Frontal cortex (tissue), 4 donors: ENCODE measurements at places on chromosomes 4 and X. TPM values are rescaled to one million over a fixed set of nuclear protein-coding genes. Genes with fewer than 3 reads are reported as not detected.

- DNase-seq = no peak
Measured at GRCh38 chr4:119005928-119006460, 117.3 kb downstream of the SYNPO2 start.

MAGEB6B gene
- total RNA-seq = not detected

PLAC8 gene
- total RNA-seq = 0.41 TPM

GRCh38 chrX:23228950-23229448 lies 105.7 kb upstream of the PTCHD1 start:
- no peak for DNase-seq

DNA sequence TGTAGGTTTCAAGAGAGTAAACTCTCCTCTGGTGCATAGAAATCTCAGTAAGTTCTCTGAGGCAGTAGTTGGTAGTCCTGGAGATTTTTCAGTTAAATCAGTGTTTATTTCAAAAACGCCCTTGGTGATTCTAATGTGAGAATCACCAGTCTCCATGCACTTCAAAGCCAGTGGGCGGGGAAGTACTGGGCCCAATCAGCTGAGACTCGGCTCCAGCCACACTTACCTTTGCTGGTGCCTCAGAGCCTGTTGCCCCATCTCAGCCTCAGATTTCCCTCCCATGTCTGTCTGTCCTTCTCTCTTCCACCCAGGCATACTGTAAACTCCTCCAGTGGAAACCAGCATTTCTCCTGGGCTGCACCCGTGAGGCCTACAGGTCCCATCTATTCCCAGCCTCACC lies 7.4 kb upstream of the MGST2 start:
- DNase-seq = no peak

DNA sequence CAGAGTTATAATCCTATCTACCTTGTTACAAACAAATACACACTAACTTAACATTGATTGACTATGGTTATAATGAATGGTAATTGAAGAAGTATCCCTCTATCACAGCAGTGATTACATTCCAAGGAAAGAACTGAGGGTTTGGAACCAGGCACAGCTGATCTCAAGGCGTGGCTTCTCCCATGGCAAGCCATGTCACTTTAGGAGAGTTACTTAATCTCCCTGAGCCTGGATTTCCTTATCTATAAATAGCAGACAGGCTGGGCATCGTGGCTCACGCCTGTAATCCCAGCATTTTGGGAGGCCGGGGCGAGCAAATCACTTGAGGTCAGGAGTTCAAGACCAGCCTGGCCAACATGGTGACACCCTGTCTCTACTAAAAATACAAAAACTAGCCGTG lies 25.6 kb downstream of the SORBS2 start:
- DNase-seq = no peak

GRCh38 chrX:153727123-153727931 lies 2.7 kb downstream of the ABCD1 start:
- peak; percentile 71 for DNase-seq

GRCh38 chrX:38578167-38578566 lies 16.8 kb downstream of the TSPAN7 start:
- DNase-seq = no peak

GRCh38 chrX:39648548-39649254 lies 449.1 kb downstream of the BCOR start:
- DNase-seq = no peak

CT45A10 gene
- not detected for total RNA-seq

- DNase-seq = peak; percentile 25
Measured at GRCh38 chrX:51332188-51332942, at the start of gene NUDT10. Gene NUDT10 (plus strand): TSS chrX:51332822. CDS start chrX:51332966, 144 bp downstream.

DNA sequence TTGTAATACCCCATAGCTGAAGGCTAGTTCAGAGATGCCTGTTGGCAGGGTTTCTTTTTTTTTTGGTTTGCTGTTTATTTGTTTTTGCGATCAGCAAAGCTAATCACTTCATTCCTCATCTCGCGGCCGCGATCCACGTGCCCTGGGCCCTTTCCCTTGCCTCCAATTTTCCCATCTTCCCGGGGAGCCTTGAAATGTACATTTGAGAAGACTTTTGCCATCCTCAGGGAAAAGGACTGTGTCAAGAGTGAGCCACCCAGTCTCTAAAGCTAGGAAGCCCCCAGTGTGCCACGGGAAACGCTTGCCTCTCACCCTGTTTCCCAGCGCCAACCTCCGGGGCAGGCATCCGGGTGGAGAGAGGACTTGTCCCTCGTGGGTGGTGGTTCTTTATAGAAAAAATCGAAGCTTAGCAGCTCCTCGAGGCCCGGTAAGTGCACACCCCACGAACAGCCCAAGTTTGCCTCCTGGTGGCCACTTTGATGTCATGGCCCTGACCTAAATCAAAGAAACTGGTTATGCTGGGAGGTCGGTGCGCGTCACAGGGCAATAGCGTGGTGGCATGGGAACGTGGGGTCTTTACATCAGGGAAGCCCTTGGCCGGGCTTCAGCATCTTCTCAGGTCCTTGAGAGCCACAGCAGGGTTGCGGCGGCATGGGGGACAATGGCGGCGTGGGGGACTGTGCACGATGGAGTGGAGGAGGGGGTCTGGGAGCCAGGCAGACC lies 42.0 kb downstream of the MAP7D3 start:
- DNase-seq = peak; percentile 34

DNA sequence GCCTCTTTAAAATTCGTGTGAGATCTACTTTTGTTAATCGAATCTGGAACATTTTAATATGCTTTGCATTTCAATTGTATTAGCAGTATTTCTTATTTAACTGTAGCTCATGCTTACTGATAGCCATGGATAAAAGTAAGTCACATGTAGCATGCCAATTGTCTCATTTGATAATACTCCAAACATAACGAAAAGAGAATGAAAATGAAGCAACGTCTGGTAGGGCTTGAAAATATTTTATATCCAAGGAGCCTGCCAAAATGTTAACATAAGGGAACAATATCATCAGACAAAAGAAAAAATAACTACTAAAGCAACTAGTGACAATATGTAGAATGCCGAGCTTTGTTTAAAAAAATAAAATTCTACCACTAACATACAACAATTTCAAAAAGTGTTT lies 94.1 kb upstream of the MID1 start:
- DNase-seq = no peak

- peak; percentile 35 for DNase-seq
Measured at GRCh38 chrX:119729408-119730201, 28.8 kb upstream of the SOWAHD start.

- DNase-seq = no peak
Measured at GRCh38 chr4:133808151-133808550, 393.4 kb downstream of the PABPC4L start.

- no peak for DNase-seq
Measured at GRCh38 chr4:124181039-124181438, 531.5 kb downstream of the ANKRD50 start.

GRCh38 chr4:134740290-134740689 lies 538.7 kb upstream of the PABPC4L start:
- DNase-seq = no peak

GRCh38 chr4:177308125-177308524 lies 1.5 kb upstream of the NEIL3 start:
- no peak for DNase-seq

DNA sequence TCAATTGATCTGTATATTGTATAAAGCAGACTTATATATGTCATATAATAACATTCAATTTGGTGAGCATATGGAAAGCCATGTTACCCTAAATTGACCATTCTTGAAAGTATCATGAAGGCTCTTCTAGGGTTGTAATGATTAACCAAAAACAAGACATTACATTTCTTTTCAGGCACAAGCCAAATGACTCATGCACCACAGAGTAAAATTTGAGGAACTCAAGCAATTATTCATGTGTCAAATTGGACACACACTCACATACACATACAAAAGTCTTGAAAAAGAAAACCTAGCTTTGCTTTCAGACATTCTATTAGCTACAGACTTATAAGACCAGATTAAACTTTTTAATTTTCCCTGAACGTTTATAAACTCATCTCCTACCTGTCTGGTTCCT lies 146.5 kb upstream of the PCDH18 start:
- no peak for DNase-seq

- DNase-seq = no peak
Measured at GRCh38 chrX:115427861-115428410, 133.0 kb upstream of the PLS3 start.

DNA sequence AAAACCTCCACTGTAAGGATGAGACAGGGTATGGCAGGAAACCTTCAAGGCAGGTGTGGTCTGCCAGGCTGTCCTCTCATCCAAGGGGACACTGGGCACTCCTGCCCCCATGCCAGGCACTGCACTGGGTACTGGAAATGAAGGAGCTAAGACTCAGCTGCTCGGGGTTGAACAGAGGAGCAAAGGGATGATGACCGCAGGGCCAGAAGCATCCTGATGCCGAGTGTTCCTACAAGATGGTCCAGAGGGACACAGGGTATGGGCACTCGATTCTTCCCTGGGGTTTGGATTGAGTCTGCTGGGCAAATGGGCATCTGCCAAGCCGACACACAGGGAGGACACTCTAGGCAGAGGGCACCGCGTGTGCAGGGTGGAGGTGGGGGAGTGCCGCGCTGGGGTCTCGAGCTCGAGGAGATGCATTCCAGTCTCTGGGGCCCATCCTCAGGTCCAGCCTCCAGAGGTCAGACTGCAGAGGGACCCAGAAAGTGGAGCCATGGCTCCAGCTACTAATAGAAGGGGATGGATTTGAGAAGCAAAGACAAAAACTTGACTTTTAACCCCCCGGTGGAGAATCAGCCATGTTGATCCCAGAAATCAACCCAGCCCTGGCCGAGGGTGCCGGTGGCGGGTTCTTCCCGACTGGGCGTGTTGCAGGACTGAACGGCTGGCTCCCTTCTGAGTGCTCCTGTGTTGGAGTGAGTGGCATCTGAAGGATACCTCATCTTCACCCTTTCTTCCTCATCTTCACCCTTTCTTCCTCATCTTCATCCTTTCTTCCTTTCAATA lies 247.0 kb downstream of the AFAP1 start:
- DNase-seq = no peak

GATA1 gene
- under 0.01 TPM for total RNA-seq

TRIML2 gene
- not detected for total RNA-seq

GRCh38 chr4:141599853-141600252 lies 36.5 kb upstream of the IL15 start:
- no peak for DNase-seq

XG gene
- total RNA-seq = not detected

NDST3 gene
- 39.1 TPM for total RNA-seq

- DNase-seq = no peak
Measured at GRCh38 chr4:155530290-155530689, 136.4 kb upstream of the GUCY1A1 start.

ANAPC4 gene
- total RNA-seq = 34.2 TPM

DNA sequence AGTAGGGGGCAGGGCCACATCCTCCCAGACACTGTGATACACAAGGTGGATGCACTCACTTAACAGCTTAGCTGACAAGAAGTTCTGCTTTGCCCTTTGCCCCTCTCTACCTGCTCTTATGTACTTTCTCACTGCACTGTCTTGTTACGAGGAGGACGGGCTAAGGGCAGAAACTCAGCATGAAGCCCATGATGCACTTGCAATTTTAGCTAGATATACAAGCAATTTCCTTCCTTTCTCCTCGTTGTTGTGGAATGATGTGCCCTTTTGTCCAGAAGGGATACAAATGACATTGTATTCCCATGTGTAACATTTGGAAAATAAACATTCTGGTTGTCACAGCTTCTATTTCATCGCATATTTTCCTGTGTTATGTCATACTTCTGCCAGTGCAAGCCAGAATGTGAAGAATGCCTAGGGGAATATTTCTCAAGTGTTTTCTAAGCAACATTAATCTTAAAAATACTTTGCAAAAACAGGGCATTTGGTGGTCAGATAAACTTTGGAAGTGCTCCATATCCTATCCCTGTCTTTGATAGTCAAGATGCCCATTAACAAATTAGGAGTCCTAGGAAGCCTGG lies 47.2 kb downstream of the MAOA start:
- DNase-seq = no peak

GRCh38 chrX:107850422-107850765 lies 24.7 kb downstream of the MID2 start:
- no peak for DNase-seq

DNA sequence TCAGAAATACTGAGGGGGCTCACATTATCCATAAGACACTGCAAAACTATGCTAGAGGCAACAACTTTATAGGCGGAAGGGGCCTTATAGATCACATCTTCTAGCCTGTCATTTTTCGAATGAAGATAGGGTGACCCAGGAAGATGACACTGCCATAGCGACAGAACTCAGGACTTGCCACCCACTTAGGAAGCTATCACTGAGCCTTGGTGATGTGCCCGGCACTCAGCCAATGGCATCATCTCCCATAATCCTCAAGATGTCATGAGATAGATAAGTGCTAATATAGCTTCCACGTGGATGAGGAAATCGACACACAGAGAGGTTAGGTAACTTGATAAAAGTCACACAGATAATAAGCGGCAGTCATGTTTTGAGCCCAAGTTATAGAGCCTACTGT lies 346.6 kb downstream of the DHX15 start:
- DNase-seq = no peak
